ENCODE measurements at places on chromosomes 3 and 15.

- no peak for DNase-seq
These were observed 32.4 kb downstream of the SEC61A1 start for GRCh38 chr3:128084675-128085021.

DNA sequence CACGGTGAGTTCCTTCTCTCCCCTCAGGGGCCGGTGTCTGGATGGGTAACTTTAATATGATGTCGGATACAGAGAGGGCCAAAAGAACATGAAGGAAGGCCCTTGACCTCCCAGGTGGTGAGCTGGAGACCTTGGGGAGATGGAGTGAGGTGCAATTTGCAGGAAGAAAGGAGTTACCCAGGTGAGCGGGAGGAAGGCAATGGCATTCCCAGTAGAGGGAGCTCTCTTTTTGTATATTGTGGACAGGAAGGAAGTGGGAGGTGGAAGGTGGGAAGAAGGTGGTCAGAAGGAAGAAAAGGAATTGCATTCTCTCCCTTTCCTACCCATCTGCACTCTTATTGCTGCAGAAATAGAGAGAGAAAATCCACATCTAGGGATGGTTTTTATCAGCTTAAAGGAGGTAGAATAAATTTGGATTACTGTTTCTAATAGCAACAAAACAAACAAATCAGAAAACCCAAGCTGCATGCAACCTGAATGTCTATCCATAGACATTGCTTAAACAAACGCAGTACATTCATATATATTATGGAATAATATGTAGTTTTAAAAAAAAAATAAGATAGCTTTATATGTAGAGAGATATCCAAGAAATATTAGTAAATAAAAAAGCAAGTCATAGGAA lies 169.0 kb upstream of the TSC22D2 start:
- no peak for DNase-seq

GRCh38 chr15:95416576-95416975 lies 913.9 kb upstream of the NR2F2 start:
- no peak for DNase-seq

DNA sequence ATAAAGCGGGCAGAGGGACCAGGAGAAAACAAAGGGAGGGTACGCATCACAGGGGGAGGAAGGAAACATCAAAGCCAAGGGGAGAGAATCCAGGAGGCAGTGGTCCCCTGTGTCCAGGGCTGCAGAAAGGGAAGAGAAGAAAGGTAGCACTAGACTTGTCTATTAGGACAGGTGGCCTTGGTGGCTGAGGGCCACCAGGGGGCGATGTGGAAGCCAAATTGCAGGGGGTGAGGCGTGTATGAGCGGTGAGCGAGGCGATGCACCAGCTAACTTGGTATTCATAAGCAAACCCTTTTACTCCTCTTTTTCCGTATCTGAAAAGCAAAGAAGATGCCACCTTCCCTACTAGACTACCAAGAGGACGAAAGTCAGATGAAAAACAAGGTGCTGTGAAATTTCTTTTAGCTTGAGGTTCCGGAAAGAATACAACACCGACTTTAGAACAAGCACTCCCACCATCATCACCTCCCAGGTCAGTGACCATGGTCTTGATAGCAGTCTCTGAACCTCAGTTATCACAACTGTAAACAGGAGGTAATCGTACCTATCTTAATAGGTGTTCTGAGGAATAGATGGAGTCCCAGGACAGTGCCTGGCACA lies 654.4 kb upstream of the ADAMTS9 start:
- DNase-seq = no peak

GRCh38 chr15:51192521-51193280 lies 98.0 kb upstream of the TNFAIP8L3 start:
- DNase-seq = peak; percentile 83

- no peak for DNase-seq
These were observed 108.9 kb downstream of the ANO10 start for GRCh38 chr3:43512754-43513404.

GRCh38 chr3:10890665-10891064 lies 74.6 kb downstream of the SLC6A11 start:
- no peak for DNase-seq

DNA sequence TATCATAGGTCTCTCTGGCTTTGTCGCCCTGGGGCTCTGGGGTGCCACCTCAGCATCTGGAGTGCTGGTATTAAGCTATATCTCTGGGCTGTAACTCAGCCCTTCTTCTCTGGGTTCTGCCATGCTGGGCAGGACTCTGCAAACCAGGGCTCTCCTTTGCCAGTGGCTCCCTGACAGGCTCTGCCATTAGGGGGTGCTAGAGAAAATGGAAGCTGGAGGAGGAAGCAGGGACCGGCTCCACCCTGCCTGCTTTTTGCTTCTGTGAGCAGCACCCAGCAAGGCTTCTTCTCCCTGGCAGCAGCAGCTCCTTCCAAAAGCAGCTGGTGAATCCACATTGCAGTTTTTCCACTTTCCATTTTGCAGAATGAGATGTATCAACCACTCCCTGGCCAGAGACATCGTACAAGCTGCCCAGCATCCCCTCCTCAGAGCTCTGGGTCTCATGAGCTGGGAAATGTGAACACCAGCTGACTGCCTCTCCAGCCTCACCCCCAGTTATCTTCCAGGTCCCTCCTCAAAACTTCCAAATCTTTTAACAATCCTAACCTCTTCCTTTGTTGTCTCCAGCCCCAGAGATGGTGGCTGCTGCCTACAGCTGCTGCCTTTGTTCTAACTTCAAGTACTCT lies 165.0 kb downstream of the ABHD5 start:
- DNase-seq = no peak

DNA sequence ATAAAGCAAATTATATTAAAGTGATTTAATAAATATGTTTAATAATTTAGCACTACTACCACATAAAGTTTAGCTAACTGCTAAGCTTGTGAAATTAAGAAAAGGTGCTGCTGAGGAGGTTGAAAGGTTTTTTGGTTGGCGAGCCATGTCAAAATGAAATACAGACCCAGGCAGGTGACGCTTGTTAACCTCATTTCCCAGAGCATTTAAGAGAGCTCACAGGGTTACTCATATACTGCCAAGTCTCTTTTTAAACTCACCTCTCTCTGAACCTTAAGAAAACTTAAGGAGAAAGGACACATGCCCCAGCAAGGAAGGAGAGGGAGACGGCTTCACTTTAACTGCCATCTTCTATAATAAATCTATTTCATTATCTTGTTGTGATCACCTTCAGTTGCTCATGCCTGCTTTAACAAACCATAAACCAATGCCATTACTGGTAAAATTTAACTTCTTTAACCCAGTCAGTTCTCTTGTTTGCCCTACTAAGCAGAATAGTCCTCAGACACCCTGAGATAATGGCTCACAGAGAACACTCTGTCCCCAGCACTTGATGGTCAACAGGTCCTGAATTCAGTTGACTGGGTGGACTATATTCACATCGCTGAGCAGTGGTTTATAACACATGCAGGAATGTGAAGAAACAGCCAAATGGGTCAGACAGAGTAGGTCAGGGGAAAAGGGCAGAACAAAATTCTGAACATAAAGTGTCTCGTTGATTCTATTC lies 540.1 kb downstream of the UNC13C start:
- DNase-seq = no peak

DNA sequence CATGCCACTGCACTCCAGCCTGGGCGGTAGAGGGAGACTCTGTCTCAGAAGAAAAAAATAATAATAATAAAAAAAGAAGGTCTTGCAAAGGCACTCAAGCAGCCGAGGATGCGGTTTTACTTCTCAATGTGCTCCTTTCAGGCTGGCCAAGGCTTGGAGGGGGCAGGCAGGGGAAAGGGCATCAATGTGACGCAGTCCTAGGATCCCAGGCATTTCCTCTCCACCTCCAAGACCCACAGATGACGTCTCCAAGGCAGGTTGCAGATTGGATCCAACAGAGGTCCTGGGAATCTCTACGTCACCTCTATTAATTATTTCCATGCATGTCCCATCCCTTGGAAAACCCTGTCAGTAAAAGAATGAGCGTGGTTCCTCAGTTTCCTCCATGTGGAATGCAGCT lies 56.2 kb downstream of the FAM43A start:
- no peak for DNase-seq

GRCh38 chr3:105829871-105830622 lies 38.8 kb downstream of the CBLB start:
- DNase-seq = no peak

- DNase-seq = no peak
These were observed 52.4 kb upstream of the RGMA start for GRCh38 chr15:93141371-93141794.

- no peak for DNase-seq
These were observed 145.1 kb downstream of the SEMA6D start for GRCh38 chr15:47862402-47862801.

DNA sequence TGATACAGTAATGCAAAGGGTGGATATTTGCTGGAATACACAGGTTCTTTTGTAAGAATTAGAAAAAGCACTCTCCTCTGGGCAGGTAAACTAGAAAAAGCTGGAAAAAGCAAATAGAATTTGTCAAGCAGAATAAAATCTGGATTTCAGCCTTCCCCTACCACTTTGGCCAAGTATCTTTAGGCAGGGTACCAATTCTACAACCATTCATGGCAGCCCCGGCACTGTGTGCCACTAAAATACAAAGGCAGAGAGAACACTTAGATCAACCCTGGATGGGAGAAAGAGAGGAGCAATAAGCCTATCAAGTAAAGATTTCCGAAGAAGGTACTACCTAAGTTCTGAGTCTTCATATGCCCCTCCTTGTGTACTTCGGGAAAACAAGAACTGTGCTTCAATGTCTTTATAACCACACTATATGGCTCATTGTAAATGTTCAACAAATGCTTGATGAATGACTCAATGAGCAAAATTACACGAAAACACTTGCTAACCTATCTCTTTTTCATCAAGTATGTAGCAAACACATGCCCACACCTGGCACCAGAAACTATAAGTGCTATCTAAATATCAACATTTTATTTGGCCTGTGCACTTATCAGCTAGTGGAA lies 20.8 kb downstream of the STAG1 start:
- DNase-seq = no peak

- no peak for DNase-seq
These were observed 118.3 kb downstream of the PROS1 start for GRCh38 chr3:93855401-93855800.

DNA sequence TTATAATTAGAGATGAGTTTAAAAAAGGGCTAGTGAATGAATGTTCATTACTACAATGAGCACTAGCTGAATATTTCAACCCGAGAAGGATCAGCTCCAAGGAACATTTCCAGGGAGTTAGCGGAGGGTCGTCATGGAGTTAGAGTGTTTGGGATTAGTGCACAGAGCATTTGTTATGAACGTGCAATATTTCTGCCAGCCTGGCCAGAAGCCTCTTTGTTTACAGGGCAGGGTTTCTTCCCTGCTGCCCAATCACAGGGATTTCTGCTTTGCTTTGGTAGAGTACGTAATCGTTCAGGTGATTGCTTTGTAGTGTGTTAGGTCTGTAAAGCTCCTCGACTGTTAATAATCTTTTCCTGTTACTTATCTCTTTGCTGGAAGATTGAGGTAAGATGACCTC lies 5.9 kb downstream of the CGNL1 start:
- DNase-seq = no peak

Data from gastrocnemius medialis (tissue), 4 donors.